EH (cell line): ENCODE measurements at places on chromosomes 4 and X.

- DNase-seq: peak; percentile 89
Observed at GRCh38 chr4:40909363-40909876, 159.7 kb downstream of the NSUN7 start.

DNA sequence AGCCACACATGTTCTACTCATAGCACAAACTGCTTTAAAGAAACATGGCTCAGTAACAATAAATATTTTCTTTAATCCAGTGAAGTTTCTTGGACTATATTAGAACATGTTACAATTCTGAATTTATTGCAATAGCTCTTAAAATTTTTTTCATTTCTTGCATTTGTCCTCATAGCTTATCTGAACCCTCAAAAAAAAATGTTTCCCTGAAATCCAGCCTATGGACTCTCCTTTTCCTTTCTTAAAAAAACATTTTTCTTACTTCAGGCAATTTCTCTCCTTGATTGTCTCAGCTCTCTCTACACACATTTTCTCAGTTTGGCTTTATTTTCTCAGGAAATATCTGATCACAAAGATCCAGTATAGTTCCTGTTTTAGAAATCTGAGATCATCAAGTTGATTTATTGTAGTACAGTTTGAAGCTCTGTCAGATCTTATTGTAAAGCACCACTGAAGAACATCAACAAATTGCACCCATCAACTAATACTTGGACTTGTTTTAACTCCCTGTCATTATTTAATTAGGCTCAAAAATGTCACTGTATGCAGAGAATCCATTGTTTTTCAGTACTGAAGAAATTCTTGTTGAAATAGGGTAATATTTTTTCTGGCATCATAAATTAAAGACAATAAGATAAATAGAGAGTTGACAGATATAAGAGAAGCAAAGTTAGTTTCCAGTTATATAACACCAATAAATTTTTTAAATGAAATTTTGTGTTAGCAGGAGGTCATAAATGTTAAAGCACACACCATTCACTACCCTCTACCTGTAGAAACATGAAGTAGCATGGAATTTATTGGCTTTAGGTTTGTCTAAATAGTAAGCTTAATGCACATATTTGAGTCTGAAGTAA, 317.7 kb downstream of the ARHGAP24 start:
- peak; percentile 36 for DNase-seq

GRCh38 chr4:123547216-123548165, 150.9 kb downstream of the SPRY1 start:
- DNase-seq: no peak

GRCh38 chrX:15334561-15334960, 762 bp downstream of the PIGA start:
- DNase-seq: peak; percentile 48

- DNase-seq: no peak
Observed at GRCh38 chrX:47940448-47940847, 63.3 kb downstream of the ZNF182 start.

GRCh38 chr4:168604496-168605373, 107.9 kb downstream of the PALLD start:
- peak; percentile 89 for DNase-seq

DNA sequence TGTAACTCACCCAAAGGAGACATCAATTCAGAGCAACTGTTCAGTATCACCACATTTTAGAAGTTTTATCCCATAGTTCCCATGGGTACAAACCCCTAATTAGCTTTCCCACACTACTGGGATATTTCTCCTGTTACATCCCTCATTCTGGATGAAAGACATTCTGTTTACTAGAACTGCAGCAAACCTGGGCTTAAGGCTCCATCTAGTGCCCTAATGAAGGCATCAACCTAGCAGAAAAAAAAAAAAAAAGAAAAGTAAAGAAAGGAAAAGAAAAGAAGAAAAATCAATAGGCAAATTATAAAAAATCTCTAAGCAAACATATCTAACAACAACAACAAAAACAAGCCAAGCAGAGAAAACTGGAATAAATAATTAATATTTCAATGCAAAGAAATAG, 133.7 kb upstream of the CPXCR1 start:
- DNase-seq: no peak

DNA sequence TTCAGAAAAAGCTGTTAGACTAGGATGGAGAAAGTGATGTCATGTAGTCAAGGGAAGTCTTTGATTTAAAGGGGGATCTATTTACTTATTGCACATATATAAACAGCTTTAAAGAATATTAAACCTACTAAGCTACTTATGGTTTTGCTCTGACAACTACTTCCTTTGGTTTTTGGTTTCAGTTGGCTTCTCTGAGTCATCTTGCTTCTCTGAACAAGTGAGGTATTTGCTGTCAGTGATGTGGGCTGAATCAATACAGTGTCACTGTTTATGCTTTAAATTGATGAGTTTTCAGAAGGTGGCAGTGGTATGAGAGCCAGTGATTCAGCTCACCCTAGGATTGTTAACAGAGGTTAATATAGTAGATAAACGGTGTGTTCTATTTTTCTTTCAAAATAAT, 75.1 kb downstream of the CEP44 start:
- peak; percentile 25 for DNase-seq

GRCh38 chr4:75004755-75005668, 72.1 kb downstream of the PARM1 start:
- DNase-seq: no peak

DNA sequence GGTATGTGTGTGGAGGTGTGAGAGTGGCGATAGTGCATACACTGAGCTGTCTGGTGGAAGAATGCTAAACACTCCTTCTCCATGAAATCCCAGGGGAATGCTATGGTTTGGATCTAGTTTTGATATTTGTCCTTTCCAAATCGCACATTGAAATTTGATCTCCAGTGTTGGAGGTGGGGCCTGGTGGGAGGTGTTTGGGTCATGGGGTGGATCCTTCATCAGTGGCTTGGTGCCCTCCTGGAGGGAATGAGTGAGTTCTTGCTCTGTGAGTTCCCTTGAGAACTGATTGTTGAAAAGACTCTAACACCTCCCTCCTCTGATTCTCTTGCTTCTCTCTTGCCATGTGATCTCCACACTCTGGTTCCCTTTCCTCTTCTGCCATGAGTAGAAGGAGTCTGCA, 114.1 kb upstream of the HHIP start:
- no peak for DNase-seq

GRCh38 chr4:117560329-117560728, 474.0 kb upstream of the NDST3 start:
- no peak for DNase-seq

GRCh38 chr4:56828784-56829535, 7.5 kb upstream of the SPINK2 start:
- no peak for DNase-seq

DNA sequence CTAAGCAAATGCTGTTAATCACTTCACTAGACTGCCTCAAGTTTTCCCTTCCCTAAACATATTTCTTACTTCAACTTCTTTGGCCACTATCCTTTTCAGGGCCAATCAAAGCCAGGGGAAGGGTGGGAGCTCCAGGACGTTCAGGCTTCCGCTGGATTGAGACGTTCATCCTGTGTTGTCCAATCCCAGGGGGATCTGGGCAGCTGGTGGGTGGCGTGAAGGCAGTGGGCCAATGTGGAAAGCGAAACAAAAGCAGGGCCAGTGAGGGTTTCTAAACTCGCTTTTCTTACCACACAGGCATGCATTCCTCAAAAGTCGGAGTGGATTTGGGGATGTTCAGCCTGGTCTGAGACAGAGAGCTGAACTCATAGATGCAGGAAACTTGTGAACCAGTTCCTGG, 7.6 kb downstream of the CXCL13 start:
- no peak for DNase-seq

DNA sequence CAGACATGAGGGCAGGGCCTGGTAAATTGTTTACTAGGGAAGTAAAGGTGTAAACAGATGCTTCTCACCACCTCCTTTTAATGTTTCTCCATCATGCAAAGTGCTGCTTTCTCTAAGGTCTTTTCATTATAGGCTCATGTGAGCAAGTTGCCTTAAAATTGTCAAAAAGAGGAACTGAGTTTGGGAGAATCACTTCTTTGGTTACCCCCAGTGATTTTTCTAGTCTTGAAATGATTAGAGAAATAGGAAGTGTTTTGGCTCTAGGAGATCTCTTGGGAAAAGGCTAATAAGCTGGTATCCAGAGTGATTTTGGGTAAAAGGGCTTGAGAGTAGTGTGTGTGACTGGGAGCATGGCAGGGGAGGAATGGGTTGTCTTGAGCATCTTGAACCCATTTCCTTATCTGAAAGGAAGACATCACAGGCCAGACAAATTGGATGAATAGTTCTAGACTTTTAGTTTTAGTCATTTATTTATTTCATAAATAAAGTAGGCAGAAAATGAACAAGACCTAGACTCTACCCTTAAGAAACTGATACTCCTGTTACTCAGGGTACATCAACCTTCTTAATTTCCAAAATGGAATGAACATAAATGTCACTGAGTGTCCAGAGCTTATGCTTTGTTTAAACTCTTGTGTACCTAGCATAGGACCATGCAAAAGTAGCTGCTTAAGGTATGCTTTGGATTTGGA, 14.2 kb downstream of the GRPR start:
- DNase-seq: no peak

- DNase-seq: no peak
Observed at GRCh38 chr4:36420111-36420679, 138.8 kb downstream of the DTHD1 start.

DNA sequence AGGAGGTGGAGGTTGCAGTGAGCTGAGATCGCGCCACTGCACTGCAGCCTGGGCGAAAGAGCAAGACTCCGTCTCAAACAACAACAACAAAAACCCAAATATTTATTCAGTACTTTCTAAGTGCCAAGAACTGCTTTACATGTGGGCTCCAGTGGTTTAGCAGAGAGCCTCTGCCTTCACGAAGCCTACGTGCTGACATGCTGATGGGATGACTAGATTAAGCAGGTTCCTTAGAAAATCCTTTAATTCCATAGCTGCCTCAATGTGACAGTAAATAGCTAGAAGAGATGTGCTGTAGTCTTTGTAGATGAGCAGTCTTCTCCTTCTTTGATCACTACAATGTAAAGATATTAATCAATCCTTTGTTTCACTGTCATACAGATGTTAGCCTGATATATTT, 49.6 kb downstream of the TAPT1 start:
- DNase-seq: no peak

DNA sequence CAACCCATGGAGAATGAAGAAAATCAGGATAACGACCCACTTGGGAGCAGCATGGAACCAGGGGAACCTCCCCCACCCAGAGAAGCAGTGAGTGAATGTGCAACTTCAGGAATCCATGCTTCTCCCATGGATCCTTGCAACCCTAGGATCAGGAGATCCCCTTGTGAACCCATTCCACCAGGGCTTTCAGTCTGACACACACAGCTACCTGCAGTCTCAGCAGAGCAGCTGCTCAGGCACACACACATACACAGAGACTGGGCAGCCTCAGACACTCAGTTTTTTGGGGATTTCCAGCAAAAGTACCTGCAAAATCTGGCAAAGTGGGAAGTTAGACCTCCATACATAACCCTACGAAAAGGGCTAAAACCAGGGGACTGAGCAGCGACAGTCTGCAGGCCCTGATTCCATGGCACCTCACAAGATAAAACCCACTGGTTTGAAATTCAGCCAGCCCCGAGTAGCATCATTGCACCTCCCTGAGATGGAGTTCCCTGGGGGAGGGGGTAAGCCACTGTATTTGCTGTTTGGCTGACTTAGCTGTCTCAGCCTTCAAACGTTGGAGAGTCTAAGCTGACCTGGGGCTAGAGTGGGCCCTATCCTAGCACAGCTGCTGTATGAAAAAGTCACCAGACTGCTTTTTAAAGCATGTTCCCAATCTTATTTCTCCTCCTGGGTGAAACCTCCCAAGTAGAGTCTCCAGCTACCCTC, 737.5 kb upstream of the NDST4 start:
- DNase-seq: no peak

GRCh38 chrX:139924069-139924695, 8.7 kb downstream of the ATP11C start:
- peak; percentile 26 for DNase-seq

DNA sequence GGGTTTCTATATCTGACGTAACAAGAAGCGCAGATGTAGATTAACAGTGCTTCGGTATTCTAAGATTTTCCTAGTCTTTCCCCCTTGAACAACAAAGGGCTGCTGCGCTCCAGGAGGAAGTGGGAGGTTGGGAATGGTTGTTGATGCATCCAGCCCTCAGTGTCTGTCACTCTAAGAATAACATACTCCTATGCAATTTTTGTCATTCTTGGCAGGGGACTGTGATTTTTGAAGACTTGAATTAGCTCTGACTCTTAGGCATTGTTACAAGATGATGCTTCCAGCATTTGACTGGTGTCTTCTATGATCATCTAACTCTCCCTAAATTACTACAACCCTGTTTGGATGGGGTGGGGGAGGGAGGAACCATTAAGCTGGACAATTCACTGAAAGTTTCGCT, 394.2 kb downstream of the ARHGAP24 start:
- DNase-seq: peak; percentile 66

- no peak for DNase-seq
Observed at GRCh38 chr4:17665346-17665745, 50.9 kb downstream of the MED28 start.

DNA sequence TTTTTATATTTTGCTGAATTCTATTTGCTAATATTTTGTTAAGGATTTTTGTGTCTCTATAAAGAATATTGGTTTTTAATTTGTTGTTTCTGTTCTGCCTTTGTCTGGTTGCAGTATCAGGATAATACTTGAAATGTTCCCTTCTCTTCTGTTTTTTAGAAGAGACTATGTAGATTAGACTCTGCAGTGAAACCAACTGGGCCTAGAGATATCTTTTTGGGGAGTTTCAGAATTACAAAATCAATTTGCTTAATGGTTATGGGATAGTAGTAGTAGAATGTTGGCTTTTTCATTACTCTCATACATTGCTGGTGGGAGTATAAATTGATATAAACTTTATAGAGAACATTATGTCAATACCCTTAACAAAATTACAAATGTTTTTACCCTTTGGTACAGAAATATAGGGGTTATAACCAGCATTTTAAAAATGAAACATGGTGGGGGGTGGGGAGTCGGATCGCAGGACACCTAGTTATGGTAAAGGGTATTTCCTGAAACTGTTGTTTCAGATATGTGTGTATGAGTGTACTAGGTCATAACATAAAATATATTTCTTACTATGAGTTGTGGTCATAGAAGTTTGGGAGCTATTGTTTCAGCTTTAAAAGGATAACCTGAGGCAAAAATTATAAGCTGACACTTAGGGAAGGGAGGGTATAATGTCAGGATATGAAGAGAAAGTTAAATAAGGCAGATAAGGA, 29.0 kb downstream of the CLOCK start:
- no peak for DNase-seq
